Stimulated activated CD8-positive, alpha-beta memory T cell treated with anti-CD3 and anti-CD28 coated beads, Interleukin-4, amount 100 ng/mL, for 48 hours (primary cell): ENCODE measurements at places on chromosomes 5 and 9.

DNA sequence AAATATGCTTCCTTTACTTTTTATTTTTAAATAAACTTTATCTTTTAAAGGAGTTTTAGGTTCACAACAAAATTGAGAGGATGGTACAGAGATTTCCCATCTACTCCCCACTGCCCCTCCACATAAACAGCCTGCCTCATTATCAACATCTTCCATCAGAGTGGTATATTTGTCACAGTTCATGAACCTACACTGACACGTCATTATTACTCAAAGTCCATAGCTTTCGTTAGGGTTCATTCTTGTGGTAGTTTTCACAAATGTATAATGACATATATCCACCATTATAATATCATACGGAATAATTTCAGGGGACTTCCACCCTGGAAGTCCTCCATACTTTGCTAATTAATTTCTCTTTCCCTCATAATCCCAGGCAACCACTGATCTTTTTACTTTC, 204.9 kb downstream of the SMARCA2 start:
- no peak for DNase-seq

DNA sequence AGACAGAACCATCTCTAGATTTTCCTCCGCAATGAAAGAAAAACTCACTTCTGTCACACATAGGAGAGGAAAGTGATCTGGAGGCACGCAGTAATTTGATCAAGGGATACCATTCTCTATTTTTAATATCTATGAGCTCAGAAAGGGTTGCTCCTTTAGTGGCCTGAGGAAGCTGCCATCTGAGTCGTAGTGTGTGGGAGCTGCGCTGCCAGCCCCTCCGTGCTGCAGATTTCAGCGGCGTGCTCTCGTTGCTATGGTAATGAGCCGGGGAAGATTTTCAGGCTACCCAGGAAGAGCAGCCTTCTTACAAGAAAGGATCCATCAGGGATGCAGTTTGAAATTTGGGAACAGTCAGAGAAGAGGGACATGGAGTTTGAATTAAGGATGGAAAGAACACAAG, 17.1 kb upstream of the GOLM1 start:
- no peak for DNase-seq

DNA sequence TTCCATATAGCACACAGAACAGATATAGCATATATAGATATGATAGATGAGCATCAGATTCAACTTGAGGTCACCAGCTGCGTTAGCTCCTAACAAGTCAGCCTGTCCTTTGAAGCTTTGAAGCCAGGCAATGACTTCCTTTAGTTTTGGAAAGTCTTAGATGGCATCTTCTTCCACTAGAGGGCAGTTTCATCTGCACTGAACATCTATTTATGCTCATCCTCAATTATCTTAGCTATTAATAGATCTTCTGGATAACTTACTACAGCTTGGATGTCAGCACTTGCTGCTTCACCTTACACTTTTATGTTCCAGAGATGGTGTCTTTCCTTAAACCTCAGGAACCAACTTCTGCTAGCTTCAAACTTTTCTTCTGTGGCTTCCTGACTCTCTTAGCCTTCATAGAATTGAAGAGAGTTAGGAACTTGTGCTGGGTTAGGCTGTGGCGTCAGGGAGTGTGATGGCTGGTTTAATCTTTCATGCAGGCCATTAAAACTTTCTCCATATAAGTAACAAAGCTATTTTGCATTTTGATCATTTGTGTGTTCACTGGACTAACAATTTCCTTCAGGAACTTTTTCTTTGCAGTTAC, 1401.4 kb downstream of the EFNA5 start:
- DNase-seq = no peak

- no peak for DNase-seq
These were observed 538.2 kb downstream of the CYLC2 start for GRCh38 chr9:103533318-103533717.

DNA sequence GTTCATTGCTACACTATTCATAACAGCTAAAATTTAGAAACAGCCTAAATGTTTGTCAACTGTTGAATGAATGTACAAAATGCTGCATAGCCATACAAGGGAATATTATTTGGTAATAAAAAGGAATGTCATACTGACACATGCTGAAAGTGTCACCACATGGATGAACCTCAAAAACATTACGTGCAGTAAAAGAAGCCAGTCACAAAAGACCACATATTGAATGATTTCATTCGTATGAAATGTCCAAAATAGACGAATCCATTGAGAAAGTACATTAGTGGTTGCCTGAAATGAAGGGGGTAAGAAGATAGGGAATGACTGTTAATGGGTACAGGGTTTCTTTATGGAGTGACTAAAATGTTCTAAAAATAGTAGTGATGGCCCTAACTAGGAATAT, 11.6 kb upstream of the ECM2 start:
- DNase-seq = no peak

DNA sequence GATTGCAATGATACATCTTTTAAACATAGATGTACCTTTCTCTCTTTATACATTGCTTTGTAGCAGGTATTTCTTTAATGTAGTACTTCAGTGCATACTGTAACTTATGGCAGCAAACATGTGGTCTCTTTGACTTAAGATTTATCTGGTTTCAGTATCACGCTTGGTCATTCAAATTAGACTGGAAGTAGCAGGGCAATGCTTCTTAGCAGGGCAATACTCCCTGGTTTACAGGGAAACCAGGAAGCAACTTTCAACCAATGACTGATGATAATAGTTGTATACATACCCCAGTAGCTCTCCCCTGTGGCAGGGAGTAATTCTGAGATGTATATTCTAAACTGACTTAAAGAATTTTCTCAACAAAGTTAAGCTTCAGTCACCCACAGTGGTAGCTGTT, 761.1 kb upstream of the CDH10 start:
- no peak for DNase-seq

DNA sequence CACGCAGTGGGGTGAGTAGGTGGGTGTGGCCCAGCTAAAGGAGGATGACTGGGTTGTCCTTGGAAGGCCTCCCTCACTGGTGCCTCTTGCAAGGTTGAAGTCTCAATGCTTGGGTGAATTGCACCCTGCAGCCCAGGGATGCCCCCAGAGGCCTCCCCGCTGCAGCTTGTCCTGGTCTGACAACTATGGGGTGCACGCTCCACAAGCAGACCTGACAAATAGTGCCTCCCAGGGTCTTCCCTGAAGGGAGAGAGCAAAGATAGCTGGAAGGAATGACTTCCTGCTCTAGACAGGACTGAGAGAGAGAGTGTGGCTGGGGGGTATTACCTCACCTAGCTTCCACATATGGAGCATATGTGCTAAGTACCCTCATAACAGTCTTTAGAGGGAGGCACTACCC, 1.7 kb downstream of the PSD2 start:
- no peak for DNase-seq

DNA sequence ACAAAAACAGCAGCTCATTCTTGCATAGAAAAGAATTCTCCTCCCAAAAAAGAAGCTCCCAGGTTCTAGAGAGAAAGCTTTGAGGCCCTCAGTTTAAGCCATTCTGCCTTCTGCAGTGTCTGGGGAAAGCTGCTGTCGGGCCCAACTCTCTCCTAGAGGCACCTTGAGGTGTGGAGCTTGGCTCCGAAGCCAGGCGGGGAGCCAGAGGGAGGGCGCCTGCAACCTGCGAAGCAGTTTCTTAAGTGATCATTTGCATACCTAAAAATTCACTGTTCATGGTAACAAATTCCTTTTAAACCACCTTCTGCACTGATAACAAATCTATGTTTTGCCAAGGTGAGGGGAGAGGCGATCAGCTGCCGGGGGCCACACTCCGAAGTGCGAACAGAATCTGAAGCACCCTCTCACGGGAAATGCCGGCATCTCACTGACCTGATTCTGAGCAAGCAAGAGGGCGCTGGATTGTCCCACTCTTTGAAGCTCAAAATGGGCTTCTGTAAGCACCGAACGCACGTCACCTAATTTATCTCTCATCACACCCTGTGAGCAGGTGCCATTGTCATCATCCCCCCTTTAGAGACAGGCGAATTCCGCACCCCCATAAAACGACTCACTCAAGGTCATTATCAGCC, 86.1 kb downstream of the GTF3C4 start:
- no peak for DNase-seq

- no peak for DNase-seq
These were observed 373.3 kb downstream of the TLE4 start for GRCh38 chr9:79945016-79945415.

GRCh38 chr5:39187831-39188731, 31.3 kb downstream of the FYB1 start:
- no peak for DNase-seq
